Cardiac muscle cell (in vitro differentiated cells and primary cell): ENCODE measurements at places on chromosomes 12 and 14.
A peak's percentile ranks its signal among the peaks of the same experiment; 100 is the strongest.

DNA sequence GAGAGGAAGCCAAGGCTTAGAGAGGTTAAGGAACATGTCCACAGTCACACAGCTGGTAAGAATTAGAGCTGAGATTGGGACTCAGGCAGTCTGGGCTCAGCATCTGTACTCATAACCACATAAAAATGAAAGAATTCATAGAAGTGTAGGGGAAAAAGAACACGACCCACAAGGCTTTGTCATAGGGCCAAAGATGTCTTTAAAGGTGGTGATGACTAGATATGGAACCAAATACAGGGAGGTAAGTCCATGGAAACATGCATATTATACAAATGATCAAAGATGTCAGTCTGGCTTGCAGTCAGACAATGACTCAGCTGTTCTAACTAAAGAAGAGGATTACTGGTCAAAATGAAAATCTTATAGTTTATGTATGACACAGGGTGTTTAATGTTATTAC, 7.2 kb upstream of the SSPN start:
- no peaks in the 10 kb centered on the region for H3K4me1 ChIP-seq
- peaks cover 3% of the 10 kb centered on the region for H3K27me3 ChIP-seq
- no peak overlapping the region for H3K27ac ChIP-seq
- no peak for DNase-seq
- H3K4me3 ChIP-seq: no peak overlapping the region
- H3K36me3 ChIP-seq: no peaks in the 10 kb centered on the region

- no peaks in the 10 kb centered on the region for H3K27me3 ChIP-seq
- H3K27ac ChIP-seq: no peak overlapping the region
- no peak for DNase-seq
- H3K36me3 ChIP-seq: no peaks in the 10 kb centered on the region
- no peaks in the 10 kb centered on the region for H3K4me1 ChIP-seq
- no peak overlapping the region for H3K4me3 ChIP-seq
Observed at GRCh38 chr14:102759456-102760187, 17.6 kb upstream of the TRAF3 start.

GRCh38 chr14:51211149-51211548, 28.9 kb upstream of the TMX1 start:
- no peak overlapping the region for H3K4me3 ChIP-seq
- DNase-seq: peak; percentile 61
- H3K27me3 ChIP-seq: no peaks in the 10 kb centered on the region

- H3K4me1 ChIP-seq: peaks cover 3% of the 10 kb centered on the region
- no peaks in the 10 kb centered on the region for H3K27me3 ChIP-seq
- H3K36me3 ChIP-seq: no peaks in the 10 kb centered on the region
- no peak overlapping the region for H3K4me3 ChIP-seq
- DNase-seq: peak; percentile 46
Observed at GRCh38 chr12:94435511-94435927, 24.1 kb downstream of the CEP83 start.

DNA sequence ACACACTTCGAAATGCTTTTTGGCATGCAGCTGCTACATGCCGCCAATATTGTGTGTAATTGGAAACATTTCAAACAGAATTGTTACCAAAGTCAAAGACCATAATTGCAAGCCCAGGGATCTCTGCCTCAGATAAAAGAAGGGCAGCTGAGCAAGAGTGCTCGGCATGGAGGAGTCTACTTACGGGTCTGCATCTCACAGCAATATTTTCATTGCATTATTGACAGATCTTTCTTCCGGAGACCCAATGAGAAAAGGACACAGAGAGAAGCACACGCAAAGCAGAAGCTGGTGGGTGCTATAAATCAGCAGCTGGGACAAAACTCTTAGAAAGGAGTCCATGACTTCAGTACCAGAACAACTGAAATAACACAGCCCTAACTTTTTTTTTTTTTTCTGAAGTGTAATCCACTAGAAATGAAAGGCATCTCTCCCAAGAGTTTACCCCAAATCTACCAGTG, 4.9 kb downstream of the PRICKLE1 start:
- peaks cover 51% of the 10 kb centered on the region for H3K4me1 ChIP-seq
- H3K36me3 ChIP-seq: no peaks in the 10 kb centered on the region
- no peaks in the 10 kb centered on the region for H3K27me3 ChIP-seq

GRCh38 chr12:104877103-104877705, 80.9 kb downstream of the SLC41A2 start:
- H3K4me1 ChIP-seq: no peaks in the 10 kb centered on the region
- H3K27me3 ChIP-seq: no peaks in the 10 kb centered on the region
- no peak overlapping the region for H3K4me3 ChIP-seq
- no peaks in the 10 kb centered on the region for H3K36me3 ChIP-seq

- no peaks in the 10 kb centered on the region for H3K4me1 ChIP-seq
- H3K36me3 ChIP-seq: no peaks in the 10 kb centered on the region
Observed at GRCh38 chr12:31732926-31733548, 4.2 kb upstream of the AMN1 start.

DNA sequence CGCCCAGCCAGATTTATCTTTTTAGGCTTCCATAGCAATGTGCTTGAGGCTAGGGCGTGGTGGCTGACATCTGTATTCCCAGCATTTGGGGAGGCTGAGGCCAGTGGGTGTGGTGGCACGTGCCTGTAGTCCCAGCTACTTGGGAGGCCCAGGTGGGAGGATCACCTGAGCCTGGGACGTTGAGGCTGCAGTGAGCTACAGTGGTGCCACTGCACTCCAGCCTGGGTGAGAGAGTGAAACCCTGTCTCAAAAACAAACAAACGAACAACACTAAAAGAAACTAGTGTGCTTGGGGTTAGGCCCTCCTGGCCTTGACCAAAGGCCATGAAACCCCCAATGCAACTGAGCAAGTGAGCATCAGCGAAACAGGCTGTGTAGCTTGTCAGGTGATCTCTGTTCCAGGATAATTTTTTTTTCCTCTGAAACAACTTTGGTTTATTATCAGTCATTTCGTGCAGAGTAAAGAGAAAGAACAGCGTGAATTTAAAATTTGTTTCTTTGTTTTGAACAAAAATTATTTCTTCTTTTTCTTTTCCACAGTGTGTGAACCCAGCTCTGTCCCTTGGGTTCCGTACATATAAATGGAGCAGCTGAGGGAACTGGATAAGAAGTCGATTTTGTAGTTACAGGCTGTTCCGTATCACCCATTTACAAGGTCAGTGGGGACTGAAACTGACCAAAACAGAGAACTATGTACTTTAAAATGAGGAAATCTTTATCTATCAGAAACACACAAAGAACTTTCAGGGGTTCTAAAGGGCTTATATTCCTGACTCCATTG, 8.8 kb upstream of the TUBA1C start:
- no peak overlapping the region for H3K27ac ChIP-seq
- H3K36me3 ChIP-seq: no peaks in the 10 kb centered on the region
- no peaks in the 10 kb centered on the region for H3K4me1 ChIP-seq
- no peak for DNase-seq

GRCh38 chr12:116595672-116596071, 36.5 kb downstream of the MAP1LC3B2 start:
- no peak for DNase-seq
- H3K4me3 ChIP-seq: no peak overlapping the region
- H3K27me3 ChIP-seq: no peaks in the 10 kb centered on the region
- H3K36me3 ChIP-seq: no peaks in the 10 kb centered on the region

GRCh38 chr12:52252728-52253343, 19.8 kb downstream of the KRT7 start:
- no peak for DNase-seq
- H3K4me1 ChIP-seq: no peaks in the 10 kb centered on the region
- peaks cover 100% of the 10 kb centered on the region for H3K27me3 ChIP-seq
- H3K27ac ChIP-seq: no peak overlapping the region

GRCh38 chr12:67792185-67792584, 143.6 kb downstream of the DYRK2 start:
- no peaks in the 10 kb centered on the region for H3K36me3 ChIP-seq
- H3K4me3 ChIP-seq: no peak overlapping the region
- H3K4me1 ChIP-seq: peaks cover 14% of the 10 kb centered on the region
- no peak overlapping the region for H3K27ac ChIP-seq

DNA sequence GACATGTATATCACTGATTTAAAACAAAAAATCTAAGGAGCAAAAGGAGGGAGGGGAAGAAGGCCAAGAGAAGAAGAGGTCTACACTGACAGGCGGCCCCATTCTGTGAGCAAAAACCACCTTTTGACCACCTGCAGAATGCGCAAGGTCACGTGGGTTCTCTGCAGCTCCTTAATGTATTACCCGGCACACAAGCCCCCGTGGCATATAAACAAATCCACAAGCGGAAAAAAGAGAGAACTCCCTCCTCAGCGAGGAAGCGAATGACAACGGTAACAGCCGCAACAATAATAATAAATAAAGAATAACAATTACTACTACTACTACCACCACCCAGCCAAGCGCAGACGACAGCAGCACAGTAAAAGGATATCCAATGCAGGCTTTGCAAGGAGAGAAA, 1.3 kb downstream of the KSR2 start:
- peaks cover 68% of the 10 kb centered on the region for H3K27me3 ChIP-seq
- no peak for DNase-seq
- no peak overlapping the region for H3K27ac ChIP-seq
- H3K4me1 ChIP-seq: no peaks in the 10 kb centered on the region

DNA sequence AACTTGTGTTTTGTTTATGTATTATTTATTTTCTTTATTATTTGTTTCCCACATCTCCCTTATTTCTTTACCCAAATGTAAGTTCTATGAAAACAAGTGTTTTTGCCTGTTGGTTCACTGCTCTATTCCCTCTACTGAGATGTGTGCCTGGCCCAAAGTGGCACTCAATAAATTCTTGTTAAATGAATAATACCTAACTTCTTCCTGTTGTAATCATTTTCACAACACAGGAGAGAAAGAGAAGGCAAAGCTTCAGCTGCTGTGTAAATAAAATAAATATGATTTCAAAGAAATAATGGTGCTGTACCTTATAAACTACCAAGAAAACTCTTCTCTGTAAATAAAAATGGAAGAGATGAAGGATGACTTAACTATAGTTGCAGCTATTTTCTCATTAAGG, 116.2 kb downstream of the TRHDE start:
- no peak overlapping the region for H3K4me3 ChIP-seq
- no peaks in the 10 kb centered on the region for H3K36me3 ChIP-seq
- H3K4me1 ChIP-seq: no peaks in the 10 kb centered on the region
- H3K27ac ChIP-seq: no peak overlapping the region
- DNase-seq: no peak

DNA sequence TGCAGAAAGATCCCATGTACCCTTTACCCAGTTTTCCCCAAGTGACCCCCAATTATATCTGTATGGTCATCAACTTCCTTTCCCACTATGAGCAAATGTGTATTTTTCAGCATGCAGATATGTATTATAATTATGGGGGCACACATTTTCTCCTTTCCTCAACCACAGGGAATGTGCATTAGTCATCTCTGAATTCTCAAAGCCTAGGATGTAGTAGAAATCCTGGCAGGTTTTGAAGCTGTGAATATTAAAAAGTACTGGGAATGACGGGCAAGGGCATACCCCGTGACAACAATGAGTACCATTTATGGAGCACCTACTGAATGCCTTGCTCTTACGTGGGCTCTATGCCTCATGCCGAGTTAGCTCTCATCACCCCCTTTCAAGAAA, 71.5 kb downstream of the VWF start:
- no peak overlapping the region for H3K4me3 ChIP-seq
- no peak overlapping the region for H3K27ac ChIP-seq
- no peaks in the 10 kb centered on the region for H3K27me3 ChIP-seq

- no peak overlapping the region for H3K27ac ChIP-seq
- no peak overlapping the region for H3K4me3 ChIP-seq
- no peaks in the 10 kb centered on the region for H3K27me3 ChIP-seq
- DNase-seq: no peak
- H3K36me3 ChIP-seq: no peaks in the 10 kb centered on the region
Observed at GRCh38 chr12:117498880-117499279, 137.5 kb upstream of the NOS1 start.

DNA sequence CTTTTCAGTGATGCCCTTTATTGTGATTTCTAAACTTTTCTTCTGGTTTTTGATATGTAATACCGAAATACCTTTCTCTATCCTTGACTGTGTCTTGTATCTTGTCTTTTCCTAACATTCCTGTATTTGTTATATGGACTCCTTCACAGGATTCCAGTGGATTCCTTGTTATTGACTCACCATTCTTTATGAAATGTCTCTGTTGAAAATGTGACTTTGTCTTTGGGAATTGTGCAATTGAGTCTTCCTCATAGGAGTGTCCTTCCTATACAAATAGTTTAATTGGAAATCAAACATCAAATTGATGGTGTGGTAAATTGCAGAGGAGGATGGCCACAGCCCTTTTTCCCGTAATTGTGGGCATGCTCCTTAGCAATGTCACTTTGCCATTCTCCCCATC, 296.6 kb upstream of the KITLG start:
- H3K4me3 ChIP-seq: no peak overlapping the region
- no peaks in the 10 kb centered on the region for H3K4me1 ChIP-seq
- H3K27ac ChIP-seq: no peak overlapping the region

DNA sequence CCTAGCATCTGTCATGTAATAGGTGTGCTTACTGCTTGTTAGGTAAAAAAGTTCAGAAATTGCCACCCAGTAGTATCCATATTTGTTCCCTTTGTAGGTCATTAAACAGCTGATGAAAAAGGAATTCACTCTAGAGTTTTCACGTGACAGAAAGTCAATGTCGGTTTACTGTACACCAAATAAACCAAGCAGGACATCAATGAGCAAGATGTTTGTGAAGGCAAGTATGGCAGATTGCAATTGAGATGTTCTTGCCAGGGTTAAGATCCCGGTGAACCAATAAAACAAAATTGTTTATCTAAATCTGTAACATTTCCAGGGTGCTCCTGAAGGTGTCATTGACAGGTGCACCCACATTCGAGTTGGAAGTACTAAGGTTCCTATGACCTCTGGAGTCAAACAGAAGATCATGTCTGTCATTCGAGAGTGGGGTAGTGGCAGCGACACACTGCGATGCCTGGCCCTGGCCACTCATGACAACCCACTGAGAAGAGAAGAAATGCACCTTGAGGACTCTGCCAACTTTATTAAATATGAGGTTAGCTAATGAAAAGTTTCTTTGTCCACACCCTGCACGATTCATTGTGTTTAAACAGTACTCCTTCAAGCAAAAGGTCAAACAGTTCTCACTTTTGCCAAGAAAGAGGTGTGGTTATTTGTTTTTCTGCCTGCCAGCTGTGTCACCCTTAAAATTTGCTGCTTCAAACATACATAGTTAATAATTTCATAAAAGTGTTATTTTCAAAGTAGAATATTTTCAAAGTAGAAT, 58.3 kb downstream of the ATP2A2 start:
- H3K27ac ChIP-seq: peak overlapping the region; percentile 57
- H3K27me3 ChIP-seq: no peaks in the 10 kb centered on the region
- H3K4me3 ChIP-seq: no peak overlapping the region
- H3K4me1 ChIP-seq: no peaks in the 10 kb centered on the region
- peaks cover 98% of the 10 kb centered on the region for H3K36me3 ChIP-seq

DNA sequence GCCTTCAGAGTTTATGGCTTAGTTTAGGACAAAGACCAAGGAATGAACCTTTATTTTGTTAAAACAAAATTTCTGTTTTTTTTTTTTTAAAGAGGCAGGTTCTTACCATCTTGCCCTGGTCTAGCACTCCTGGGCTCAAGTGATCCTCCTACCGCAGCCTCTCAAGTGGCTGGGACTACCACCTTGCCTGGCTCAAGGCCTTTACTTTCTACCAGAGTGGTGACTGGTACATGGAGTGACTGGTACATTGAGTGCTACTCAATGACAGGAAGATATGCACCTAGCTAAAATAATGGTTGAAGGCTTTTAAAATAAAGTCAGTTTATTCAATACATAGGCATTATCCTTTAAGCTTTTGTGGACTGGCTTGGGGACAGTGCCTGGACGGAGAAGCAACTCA, 32.6 kb downstream of the PRICKLE1 start:
- H3K36me3 ChIP-seq: no peaks in the 10 kb centered on the region
- H3K4me3 ChIP-seq: no peak overlapping the region
- H3K27me3 ChIP-seq: no peaks in the 10 kb centered on the region
- peak overlapping the region; percentile 50 for H3K27ac ChIP-seq
- H3K4me1 ChIP-seq: peaks cover 42% of the 10 kb centered on the region
- no peak for DNase-seq

GRCh38 chr12:66799551-66799950, 120.7 kb upstream of the GRIP1 start:
- no peak overlapping the region for H3K4me3 ChIP-seq
- no peaks in the 10 kb centered on the region for H3K36me3 ChIP-seq
- DNase-seq: no peak
- peaks cover 17% of the 10 kb centered on the region for H3K27me3 ChIP-seq
